SHP77 (cell line): ENCODE measurements at places on chromosomes 5 and 9.

- no peak for DNase-seq
These were observed 40.4 kb upstream of the MAN2A1 start for GRCh38 chr5:109649318-109649717.

- peak; percentile 38 for DNase-seq
These were observed 76.9 kb downstream of the CDH6 start for GRCh38 chr5:31270396-31270795.

DNA sequence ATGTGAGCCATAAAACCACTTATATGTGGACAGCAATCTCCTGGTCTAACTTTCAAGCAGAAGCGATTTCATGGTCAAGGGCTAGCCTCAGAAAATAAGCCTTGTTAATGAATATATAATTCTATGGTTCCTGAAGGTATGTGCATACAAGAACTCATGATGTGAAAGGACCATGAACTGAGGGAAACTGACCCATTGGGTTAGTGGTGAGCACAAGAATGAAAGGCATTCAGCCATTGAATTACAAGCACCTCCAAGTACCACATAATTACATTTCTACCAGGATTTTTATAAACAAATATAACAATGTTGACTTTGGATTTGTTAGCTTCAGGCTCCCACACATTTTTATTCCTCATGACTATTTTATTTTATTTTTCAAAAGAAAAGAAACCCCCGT is 459.0 kb downstream of the TLE4 start:
- DNase-seq, result no peak

DNA sequence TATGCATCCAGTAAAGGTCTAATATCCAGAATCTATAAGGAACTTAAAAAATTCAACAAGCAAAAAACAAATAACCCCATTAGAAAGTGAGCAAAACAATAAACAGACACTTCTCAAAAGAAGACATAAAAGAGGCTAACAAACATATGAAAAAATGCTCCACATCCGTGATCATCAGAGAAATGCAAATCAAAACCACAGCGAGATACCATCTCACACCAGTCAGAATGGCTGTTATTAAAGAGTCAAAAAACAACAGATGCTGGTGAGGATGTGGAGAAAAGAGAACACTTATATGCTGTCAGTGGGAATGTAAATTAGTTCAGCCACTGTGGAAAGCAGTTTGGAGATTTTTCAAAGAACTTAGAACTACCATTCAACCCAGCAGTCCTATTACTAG is 86.1 kb downstream of the WWC1 start:
- DNase-seq, result no peak

DNA sequence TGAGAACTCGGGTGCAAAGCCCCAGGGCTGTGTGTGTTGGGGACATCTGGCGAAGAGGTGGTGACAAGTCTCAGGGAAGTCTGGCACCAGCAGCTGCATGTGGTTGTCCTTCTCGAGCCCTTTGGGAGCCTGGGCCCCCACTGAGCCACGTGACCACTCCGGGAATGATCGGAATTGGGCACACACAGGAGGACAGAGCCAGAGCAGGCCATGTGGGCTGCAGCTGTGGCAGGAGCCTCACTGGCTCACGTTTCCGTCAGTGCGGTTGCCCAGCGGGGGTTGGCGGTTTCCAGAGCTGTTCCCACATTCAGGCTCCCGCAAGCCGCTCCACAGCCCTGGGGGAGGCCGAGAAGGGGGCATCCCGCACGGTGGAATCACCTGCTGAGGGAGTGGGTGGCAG is 6.8 kb upstream of the CEL start:
- no peak for DNase-seq

DNA sequence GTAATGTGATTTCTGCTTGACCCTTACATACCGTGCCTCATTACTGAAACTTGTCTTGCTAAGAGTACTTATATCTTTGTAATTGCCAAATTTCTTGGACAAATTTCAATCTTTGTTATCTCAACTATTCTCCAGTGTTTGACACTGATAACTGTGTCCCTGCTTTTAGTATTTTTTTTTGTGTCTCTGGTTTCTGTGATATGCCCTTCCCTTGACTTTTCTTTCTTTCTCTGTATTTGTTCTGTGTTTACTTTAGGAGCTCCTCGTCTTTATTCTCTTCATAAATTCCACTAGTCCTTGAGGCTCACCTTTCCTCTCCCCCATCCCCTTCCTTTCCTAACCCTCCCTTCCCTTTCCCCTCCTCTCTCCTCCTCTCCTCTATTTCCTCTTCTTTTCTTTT is 123.7 kb upstream of the FBXL17 start:
- no peak for DNase-seq

DNA sequence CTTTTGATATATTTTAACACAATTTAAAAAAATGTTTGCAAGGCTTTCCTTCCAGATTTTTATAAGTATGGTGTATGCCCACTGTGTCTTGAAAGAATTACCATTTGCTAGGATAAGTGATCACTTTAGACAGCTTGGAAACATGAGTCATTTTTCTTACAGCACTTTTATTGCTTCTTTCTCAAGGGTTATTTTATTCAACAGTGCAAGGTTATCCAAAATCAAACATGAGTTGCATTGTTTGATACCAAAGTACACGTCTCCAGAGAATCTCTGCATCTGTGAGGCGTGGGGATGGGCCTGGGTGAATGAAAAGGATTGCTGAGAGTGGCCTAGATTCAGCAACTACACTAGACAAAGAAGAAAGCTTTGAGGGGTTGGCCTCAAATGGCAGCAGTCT is 329.6 kb downstream of the ADAMTS6 start:
- DNase-seq, result no peak

DNA sequence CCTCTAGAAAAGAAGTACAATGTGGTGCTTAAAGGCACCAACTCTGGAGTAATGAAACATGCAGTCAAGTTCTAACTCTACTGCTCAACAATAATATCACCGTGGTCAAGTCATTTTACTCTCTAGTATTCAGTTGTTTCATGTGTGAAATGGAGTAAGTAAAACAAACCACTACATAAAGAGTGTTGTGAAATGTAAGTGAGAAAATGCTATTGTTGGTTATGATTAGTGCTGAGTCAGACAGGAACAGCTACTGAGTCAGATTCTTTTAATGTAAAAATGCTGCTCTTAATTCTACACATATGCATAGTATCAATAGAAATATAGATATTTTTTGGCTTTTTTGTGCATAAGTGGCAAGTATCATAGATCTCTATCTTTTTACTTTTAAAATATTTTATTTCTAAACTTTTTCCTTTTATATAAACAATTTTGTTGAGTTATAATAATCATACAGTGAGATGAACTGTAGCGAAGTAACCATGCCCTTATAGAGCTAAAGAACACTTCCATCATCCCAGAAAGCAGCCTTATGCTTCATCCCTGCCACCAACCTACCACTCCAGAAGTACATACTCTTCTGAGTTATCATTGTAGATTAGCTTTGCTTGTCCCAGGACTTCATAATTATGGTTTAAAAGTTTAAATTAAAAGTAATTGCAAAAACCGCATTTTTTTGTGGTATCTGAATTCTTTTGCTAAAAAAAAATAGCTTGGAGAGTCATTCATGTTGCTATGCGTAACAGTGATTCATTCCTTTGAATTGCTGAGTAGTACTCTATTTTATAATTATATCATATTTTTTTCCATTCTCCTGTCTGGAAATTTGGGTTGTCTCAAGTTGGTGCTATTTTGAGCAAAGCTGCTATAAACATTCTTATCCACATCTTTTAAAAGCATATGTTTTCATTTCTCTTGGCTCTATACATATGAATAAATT is 548.2 kb upstream of the CLINT1 start:
- DNase-seq, result no peak

DNA sequence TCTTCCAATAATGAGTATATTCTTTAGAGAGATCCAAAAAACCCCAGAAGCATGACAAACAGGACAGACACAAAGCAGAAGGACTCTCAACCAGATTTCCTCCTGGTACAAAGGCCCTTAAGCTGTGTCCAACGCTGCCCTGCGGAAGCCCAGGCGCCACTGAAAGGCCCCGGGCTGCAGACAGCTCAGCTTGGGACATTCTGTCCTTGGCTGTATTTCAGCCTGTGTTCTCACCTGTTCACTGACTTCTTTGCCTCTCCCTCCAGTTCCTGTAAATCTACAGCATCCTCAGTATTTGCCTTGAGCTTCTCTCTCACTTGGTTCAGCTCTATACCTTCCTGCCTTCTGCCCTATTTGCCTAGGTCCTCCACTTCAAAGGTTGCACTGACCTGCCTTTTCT is 96.5 kb downstream of the SH3TC2 start:
- DNase-seq, result no peak

GRCh38 chr5:174688441-174689354 is 35.7 kb upstream of the MSX2 start:
- DNase-seq, result no peak

GRCh38 chr9:133968966-133969617 is 23.0 kb downstream of the VAV2 start:
- DNase-seq, result no peak

- no peak for DNase-seq
These were observed 131.3 kb upstream of the ADRA1B start for GRCh38 chr5:159784993-159785392.

- no peak for DNase-seq
These were observed 64.4 kb downstream of the PIK3R1 start for GRCh38 chr5:68279984-68280383.

DNA sequence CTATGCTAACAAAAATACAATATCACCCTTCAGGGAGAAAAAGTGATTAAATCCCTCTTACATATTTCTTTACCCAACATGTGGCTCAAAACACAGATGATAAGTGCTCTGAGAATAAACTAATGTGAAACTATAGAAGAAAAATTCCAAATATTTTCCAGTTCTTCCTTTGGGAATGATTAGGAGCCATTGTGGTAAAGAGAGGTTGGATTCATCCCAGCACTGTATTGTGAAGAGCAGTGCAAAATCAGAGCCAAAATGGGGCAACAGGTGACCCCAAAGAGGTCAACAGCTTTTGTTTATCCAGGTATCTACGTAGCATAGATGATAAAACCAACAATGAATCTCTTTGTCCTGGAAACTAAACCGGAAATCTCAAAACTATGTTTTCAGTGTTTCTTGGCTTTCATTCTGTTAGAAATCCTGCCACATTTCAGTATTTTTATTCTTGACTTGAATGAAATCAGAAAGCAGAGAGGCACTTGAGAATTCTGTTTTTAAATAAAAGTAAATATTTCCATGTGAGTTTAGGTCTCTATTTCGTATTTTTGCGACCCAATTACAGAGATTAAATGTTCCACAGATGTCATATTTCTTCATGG is 120.4 kb upstream of the FST start:
- no peak for DNase-seq

DNA sequence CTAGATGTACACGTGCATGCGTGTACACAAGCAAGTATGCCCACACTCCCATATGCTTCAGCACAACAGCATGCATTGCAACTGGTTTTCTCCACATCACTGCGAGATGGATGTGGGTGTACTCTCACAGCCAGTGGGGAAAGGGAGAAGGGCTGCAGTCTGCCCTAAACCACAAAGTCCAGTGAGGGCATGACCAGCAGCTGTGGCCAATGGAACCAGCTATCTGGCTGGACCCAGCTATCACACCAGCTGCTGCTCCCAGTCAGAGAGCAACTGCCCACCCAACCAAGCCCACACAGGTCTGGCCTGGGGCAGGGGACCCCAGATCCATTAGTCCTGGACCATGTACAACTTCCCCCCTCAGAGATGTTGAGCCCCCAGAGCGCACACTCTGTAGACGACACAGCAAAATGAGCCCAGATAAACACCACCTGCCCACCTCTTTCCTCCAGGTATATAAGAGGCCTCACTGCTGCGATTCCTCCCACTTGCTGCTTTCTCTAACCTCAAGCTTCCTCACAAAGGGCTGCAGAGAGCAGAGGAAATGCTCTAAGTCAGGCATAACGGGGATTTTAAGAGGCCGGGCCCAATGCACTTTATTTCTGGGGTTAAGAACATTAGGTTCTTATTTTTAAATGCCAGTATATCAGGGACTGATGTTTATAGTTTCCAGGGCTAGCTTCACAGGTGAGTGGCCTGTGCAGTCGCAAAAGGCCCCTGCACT is 39.0 kb downstream of the SHB start:
- no peak for DNase-seq

GRCh38 chr5:180665682-180666404 is 16.4 kb upstream of the FLT4 start:
- DNase-seq, result no peak

DNA sequence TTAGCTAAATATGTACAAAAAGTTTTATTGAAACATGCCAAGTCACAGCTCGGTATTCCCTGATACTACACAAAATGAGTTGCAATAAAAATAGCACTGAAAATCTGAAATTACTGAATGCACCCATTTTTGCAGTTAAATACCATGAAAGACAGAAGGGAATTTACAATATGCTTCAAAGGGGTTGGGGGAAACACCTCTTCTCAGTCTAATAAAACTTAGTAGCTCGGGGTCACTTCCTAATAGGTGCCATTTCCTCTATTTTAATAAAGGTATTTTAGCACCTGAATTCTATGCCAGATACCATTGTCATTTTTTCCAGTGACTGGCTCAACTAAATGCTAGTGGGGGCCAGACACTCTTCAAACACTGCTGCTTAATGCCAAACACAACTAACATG is 204.1 kb upstream of the MEF2C start:
- DNase-seq, result no peak

DNA sequence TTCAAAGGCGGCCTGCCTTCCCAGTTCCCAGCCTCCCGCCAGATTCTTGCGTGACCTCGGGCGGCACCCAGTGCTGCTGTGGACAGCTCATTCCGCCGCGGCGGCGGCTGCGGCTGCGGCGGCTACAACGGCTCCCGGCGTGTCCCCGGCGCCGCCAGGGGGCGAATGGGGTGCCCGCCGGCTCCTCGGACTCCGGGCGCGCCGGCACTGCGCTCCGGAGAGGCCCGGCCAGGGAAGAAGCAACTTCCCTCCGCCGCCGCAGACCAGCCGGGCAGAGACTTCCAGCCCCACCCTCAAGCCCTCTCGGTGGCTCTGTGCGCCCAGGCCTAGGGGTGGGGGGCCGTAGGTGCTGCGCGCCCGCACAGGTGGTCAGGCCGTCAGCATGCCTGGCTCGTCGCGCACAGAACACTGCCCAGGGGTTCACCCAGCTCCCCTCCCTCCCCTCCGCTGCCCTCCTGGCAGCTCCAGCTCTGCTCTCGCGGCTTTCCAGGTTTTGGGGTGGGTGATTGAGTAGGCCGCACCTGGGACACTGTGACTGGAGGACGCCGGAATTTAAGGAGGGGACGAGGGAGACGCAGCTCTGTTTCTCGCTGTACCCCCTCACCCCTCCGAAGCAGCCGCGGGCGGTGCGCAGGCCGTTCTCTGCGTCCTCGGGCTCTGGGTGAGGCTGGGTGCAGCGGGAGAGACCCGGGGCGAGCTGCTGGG is 20.2 kb downstream of the IGIP start:
- DNase-seq, result no peak

- DNase-seq, result no peak
These were observed 388.4 kb upstream of the PTGER4 start for GRCh38 chr5:40291338-40291737.
